ENCODE measurements at places on chromosomes 12 and 14.

- no peak for DNase-seq
- peaks cover 7% of the 10 kb centered on the region for H3K4me1 ChIP-seq
- H3K27me3 ChIP-seq: no peaks in the 10 kb centered on the region
- no peaks in the 10 kb centered on the region for H3K36me3 ChIP-seq
- H3K27ac ChIP-seq: no peak overlapping the region
Measured at GRCh38 chr12:2453076-2453760, 341.6 kb upstream of the FKBP4 start.

DNA sequence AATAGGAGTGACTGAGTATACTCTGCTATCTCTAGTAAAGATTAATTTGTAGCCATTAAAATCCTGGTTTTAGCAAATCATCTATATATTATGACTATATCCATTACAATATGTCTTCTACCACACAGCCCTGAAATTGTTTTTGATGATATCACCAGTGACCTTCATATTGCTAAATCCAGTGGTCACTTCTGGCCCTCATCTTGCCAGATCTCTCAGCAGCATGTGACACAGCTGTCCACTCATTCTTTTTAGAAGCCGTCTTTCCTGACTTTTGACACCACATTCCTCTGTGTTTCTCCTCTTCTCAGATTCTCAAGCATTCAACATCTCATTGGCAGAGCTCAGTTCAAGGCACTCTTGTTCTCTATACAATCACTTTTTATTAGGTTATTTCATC, 54.9 kb downstream of the CPNE8 start:
- H3K27me3 ChIP-seq: no peaks in the 10 kb centered on the region
- peaks cover 5% of the 10 kb centered on the region for H3K4me1 ChIP-seq
- H3K4me3 ChIP-seq: no peak overlapping the region
- H3K36me3 ChIP-seq: peaks cover 2% of the 10 kb centered on the region
- no peak for DNase-seq

DNA sequence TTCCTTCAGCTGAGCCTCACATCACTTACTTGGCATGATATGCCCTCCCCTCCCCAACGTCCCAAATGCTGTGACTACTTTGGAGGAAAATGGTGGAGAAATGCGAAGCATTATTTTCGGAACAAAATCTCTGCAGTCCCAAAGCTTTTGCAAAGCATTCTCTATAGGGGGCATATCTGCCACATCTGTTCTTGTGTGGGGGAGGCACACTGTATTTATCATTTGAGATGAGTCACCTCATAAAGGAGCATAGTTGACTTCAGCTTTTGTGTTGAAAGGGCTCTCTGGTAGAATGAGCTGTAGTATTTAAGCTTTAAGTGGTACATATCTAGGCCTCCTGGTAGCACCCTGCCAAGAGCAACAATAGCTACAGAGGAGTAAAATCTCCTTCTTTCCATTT, 447.5 kb downstream of the ADAMTS20 start:
- H3K27ac ChIP-seq: no peak overlapping the region
- H3K36me3 ChIP-seq: no peaks in the 10 kb centered on the region
- DNase-seq: no peak
- no peaks in the 10 kb centered on the region for H3K27me3 ChIP-seq
- H3K4me1 ChIP-seq: no peaks in the 10 kb centered on the region
- no peak overlapping the region for H3K4me3 ChIP-seq

DNA sequence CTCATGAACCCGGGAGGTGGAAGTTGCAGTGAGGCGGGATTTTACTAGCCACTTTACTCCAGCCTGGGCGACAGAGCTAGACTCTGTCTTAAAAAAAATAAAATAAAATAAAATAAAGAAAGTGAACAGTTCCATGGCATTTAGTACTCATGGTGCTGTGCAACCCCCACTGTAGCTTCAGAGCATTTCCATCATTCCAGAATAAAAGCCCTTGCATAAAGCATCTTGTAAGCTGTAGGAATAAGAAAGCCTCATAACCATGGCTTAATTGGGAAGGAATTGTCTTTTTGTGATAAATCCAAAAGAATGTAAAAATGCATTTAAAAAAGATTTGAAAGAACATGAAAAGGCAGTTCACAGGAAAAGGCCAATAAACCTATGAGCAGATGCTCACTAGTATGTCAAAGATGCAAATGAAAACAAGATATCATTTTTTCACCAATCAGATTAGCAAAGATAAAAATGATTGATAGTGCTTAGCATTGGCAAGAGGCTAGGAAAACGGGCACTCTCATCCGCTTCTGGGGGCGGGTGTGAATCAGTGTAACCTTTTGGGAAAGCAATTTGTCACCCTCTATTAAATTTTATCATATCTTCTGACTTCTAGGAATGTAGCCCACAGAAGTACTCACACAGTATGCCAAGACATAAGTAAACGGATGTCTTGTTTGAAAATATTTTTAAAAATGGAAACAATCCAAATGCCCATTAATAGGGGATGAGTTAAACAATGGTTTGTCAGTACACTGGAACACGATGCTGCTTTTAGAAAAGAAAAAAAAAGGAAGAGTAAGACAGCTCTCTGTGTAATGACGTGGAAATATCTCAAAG, 46.6 kb downstream of the CFAP251 start:
- H3K4me1 ChIP-seq: peaks cover 32% of the 10 kb centered on the region
- no peak for DNase-seq
- H3K4me3 ChIP-seq: no peak overlapping the region
- H3K36me3 ChIP-seq: peaks cover 5% of the 10 kb centered on the region
- no peaks in the 10 kb centered on the region for H3K27me3 ChIP-seq

GRCh38 chr12:18446061-18446644, 184.8 kb downstream of the PIK3C2G start:
- no peaks in the 10 kb centered on the region for H3K4me1 ChIP-seq
- no peak overlapping the region for H3K27ac ChIP-seq
- no peak for DNase-seq
- no peaks in the 10 kb centered on the region for H3K27me3 ChIP-seq
- no peak overlapping the region for H3K4me3 ChIP-seq
- H3K36me3 ChIP-seq: no peaks in the 10 kb centered on the region
